ENCODE measurements at places on chromosomes 5 and 9.
A peak's percentile ranks its signal among the peaks of the same experiment; 100 is the strongest.

DNA sequence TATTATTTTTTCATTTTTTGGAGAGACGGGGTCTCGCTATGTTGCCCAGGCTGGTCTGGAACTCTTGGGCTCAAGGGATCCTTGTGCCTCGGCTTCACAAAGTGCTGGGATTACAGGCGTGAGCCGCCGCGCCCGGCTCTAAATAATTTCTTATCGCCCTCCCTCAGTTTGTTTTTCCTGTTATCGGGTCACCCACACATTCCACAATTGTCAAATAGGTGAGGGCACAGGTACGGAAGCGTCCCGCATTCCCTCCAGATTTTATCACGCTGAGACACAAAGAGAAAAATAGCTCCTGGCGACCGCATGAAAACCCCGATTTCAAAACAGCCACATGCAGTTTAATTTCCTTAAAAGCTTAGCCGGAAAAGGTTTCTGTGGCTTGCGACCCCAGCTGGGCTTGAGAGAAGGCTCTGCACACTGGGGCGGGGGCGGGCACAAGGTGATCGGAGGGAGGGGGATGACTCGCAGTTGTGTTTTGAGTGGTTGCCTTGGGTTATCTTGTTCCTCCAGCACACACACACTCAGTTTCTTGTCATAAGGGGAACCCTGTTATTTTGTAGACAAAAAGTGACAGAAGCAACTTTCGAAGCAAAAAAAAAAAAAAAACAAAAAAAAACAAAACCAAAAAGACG, 717 bp upstream of the IQGAP2 start:
- peak; percentile 10 for DNase-seq

DNA sequence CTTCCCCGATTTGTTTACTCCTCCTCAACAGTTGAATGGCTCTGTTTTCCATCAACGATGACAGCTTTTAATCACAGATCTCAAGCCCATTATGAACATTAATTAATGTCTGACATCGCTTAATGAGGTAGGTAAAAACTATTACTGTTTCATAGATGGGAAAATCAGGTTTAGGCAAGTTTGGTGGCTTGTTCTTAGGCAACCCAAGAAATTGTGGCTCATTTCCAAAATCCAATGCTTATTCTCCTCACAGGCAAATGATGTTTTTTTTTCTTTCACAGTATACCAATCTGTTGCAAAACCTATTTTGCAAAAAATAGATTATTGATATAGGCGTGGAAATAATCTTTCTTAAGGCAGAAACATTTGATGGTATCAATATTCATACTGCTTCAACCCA, 70.8 kb upstream of the CHD1 start:
- no peak for DNase-seq

DNA sequence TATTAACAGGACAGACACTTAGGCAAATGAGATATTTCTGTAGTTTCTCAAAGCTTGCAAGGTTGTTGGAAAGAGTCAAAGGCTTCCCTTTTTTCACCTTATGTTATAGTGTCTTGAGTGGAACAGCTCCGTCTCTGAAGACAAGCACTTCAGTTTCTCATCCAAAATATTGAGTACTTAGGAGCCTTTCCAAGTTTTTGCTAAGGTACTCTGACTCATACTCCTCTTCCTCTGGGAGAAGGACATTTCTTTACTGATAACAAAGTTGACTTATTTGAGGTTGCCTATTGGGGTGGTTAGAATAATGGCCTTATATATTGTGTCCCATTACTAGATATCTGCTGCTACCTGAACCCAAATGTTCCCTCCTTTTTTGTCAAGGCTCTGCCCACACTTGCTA, 869.6 kb downstream of the MAT2B start:
- no peak for DNase-seq

DNA sequence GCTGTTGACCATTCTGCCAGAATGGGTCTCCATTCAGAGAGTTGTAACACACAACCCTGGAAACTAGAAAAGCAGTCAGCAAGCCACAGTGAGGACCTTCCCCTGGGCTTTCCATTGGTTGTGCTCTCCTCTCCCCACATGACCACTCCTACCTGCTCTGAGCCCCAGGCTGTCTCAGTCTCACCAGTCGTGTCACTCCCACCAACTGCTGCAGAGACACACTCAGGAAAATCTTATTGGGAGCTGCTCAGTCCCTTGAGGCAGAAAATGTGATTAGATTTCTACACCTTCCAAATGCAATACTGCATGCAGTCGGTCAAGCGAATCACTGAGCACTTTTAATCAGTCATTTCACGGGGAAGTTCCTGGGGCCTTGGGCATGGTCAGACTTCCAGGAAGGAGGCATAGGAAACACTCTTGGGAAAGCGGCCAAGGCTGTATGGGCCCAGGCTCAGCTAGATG, 284.2 kb upstream of the NMUR2 start:
- no peak for DNase-seq

DNA sequence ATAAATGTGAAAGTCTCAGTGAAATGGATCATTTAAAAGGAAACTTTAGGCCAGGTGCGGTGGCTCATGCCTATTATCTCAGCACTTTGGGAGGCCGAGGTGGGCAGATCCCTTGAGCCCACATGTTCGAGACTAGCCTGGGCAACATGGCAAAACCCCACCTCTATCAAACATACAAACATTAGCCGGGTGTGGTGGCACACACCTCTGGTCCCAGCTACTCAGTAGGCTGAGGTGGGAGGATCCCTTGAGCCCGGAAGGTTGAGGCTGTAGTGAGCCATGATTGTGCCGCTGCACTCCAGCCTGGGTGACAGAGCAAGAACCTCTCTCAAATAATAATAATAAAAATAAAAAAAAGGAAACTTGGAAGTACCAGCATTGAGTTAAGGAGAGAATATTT, 176.1 kb downstream of the HSPA4 start:
- no peak for DNase-seq

DNA sequence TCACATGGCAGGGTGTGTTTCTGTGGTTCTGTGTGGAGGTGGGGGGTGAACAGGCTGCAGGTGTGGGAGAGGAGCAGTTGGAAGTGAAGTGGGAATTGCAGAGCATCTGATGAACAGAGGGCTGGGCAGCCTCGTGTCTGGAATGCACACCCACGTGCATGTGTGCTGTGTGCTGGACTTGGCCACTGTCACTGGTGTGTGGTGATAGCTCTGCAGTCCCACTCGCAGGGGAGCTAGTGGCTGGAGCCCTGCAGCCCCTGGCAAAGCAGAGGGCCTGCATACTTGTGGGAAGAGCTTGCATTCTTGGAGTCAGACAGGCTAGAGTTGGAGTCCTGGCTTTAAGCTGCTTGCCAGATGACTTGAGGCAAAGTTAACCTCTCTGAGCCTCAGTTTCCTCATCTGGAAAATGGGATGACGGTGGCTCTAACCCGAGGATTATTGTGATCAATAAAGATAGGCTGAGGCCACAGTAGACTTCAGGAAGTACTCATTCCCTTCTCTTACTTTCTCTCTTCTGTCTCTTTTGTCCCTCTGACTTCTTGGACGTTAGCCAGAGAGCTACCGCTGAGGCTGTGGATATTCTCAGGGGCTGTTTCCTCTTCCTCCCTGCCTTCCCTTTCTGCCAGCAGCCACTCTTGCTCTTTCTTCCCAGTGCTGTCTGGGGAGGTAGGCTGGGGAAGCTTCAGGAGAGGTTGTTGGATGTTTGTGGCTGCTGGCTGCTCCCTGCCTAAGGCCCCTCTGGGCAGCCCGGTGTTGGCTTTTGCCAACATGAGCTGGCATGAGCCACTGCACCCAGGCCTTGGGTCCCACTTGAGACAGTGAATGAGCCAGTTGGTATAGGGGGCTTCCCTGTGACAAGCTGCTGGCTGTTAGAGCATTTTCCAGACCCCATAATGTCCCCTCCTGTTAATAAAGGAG, 18.3 kb downstream of the PSAT1 start:
- peak; percentile 29 for DNase-seq

DNA sequence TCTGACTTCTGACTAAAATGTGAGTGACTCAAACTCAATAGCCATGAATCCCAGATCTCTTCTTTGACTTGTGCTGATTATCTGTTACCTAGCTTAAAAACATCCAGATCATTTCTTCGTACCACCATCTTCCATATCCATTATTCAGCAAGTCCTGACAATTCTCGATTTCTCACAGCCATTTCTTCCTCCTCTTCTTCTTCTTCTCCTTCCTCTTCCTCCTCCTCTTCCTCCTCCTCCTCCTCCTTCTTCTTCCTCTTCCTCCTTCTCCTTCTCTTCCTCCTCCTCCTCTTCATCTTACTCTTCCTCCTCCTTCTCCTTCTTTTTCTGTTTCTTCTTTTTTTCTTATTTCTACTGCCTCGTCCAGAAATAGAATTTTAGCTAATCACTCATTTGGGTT, 77.0 kb upstream of the MAP1B start:
- no peak for DNase-seq

DNA sequence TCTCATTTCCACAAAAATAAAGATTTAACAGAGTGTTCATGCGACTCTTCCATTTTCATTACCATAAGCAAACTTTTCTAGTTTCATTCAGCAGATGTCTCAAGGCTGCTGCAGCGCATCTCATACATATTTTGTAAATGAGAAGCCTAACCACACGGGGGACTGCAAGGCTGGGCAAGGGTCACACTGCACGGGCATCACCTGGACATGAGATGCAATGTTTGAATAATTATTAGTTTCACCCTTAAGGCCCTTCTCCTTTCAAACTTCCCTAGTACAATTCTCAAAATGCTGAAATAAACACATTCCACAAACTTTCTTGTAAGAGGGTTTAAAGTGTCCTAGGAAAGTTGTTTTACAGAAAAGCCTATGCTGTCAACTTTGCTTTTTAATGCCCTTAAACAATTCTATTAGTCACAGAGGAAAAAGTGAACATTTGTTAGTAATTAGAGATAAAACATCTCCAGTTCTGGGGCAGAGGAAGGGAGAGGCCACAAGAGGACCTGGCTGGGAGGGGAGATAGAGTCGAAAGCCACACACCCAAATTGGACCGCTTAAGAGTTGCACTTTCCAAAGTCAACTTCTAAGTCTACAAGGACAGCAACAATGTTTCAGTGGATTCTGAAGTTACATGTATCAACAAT, 1.3 kb downstream of the DENND1A start:
- DNase-seq: peak; percentile 20
